A549 (cell line): ENCODE measurements at places on chromosomes 6 and 20.

DNA sequence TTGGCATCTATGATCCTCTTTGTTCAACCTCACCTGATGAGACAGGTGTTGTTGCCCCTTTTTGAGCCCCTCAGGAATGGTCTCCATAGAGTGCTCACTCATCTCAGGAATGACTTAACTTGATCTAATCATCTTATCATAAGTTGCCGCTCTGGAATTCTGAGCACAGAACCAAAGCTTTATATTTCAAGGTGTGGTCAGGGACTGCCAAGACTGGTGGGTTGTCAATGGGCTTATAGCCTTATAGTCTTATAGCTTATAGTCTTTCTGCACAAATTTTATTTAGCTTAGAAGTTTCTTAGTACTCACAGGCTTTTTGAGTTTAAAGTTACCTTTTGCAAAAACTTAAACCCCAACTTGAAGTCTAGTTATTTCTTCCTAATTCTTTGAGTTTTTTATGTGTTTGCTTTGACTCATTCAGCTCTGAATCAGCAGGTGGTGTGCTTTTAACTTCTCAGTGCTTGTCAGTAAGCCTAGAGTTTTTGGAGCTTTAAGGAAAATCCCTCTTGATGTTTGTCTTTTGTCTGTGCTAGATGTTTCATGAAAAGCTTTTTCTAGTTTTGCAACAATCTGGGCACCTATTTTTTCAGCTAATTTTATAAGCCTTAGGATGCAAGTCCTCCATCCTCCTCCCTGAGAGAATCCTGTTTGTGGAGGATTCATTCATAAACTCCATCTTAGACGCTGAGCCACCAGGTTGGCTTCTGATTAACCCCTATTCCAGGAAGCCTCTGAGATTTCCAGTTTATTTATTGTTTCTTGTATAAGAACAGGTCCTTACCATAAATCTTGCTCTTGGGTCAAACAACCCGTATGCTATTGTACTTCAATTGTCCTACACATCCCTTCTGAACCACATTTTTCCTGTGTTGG is 72.3 kb upstream of the SSTR4 start:
- DNase-seq, result peak; percentile 67

DNA sequence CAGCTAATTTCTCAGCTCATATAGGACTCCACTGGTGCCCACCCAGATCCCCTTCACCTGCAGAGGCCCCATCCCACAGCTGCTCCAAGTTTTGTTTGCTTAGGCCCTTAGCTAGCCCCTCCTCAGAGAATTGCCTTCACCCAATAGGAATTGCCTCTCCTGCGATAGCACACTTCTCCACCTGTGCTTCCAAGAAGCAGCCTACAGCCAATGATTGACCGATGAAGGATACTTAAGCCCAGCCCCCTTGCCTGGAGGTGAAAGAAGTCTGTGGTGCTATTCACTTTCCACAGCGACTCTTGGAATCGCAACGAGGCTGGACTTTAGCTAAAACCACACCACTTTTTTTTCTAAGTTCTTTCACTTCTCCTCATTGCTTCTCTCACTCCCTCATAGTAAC is 353.2 kb upstream of the BTBD3 start:
- no peak for DNase-seq

- DNase-seq, result no peak
Measured at GRCh38 chr6:11224252-11224965, 8.1 kb downstream of the NEDD9 start.

DNA sequence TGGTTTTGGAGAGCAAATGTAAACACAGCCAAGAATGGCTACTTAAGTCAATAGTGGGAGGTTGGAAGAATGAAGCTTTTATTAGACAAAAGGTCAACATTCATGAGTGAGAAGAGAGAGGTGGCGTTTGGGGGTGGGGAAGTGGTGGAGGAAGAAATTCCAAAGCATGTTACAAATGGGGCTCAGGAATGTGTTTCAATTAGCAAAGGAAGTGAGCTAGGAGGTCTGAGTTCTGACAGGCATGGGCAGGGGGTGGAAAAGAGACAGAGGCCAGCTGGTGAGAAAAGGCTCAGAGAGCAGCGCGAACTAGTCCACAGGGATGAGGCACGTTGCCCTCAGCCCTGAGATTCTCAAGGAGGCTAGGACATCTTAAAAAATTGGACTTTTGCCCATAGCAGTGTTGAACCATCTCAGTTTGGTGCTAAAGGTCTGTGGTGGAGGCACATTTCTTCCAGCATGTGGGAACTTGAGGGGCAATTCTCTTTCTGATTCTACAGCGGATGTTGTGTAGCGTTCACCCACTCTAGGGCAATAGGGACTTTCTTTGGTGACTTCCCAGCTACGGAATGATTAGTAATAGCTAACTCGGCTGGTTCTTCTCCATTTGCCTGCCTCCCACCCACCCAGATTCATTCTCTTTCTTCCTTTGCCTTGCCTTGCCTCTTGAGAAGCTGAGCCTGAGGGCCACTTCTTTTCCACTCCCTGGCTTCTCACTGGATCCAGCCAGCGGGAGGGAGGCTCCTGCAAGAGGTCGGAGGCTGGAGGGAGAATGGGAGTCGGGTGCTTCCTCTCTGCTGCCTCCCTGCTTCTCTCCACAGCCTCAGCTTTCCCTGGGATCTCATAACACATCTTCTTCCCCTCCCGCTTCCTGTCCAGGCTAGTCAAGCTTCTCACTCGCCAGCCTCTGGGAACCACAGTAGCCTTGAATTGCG is 45.1 kb upstream of the NEDD9 start:
- DNase-seq, result peak; percentile 55

GRCh38 chr20:58706150-58706892 is 13.7 kb downstream of the NPEPL1 start:
- DNase-seq, result no peak

GRCh38 chr6:131062241-131063027 is 611 bp downstream of the EPB41L2 start:
- DNase-seq, result no peak

DNA sequence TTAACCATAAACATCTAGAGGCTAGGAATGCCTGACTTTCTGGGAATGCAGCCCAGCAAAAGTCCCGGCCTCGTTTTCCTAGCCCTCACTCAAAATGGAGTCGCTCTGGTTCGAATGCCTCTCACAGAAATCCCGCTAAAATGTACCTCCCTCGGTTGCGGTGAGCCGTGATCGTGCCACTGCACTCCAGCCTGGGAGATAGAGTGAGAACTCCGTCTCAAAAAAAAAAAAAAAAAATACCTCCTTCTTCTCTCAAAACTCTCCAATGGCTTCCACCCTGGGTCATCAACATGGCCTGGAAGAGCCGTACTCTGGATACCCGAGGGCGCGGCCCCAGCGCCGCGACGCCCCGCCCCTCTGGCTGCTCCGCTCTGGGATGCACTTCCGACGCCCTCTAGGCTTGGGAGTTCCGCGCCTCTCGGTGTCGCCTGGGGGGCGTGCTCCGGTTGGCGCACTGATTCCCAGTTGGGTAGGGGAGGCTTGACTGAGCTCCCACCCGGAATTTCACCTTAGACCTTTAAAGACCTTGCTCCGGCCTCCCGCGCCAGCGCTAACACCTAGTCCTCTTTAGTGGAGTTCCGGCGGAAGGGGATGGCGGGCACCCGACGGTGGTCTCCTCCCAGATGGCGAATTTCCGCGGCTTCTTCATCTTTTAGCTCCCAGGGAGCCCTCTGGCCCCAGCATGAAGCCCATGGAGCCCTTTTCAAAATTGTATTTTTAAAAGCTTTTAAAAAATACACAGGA is 12.3 kb downstream of the HMGN4 start:
- peak; percentile 79 for DNase-seq

DNA sequence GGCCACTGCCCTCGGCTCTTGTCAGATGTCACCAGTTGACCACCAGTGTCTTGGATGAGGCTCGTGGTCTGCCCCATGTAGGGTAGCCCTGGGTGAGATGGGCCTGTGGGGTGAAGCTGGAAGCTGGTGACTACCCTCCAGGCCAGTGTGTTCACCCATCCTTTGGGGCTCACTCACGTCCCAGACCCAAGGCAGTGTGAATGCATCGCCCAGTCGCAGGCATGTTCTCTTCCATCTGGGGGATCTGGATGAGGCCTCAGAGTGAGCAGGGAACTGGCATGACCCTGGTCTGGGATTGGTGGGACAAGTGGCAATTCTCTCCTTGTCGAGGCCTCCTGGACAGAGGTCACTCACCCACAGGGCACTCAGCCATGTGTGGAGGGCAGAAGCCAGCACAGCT is 120.1 kb upstream of the PHACTR3 start:
- DNase-seq, result no peak

- DNase-seq, result peak; percentile 94
Measured at GRCh38 chr20:46954490-46955038, 59.9 kb downstream of the EYA2 start.

DNA sequence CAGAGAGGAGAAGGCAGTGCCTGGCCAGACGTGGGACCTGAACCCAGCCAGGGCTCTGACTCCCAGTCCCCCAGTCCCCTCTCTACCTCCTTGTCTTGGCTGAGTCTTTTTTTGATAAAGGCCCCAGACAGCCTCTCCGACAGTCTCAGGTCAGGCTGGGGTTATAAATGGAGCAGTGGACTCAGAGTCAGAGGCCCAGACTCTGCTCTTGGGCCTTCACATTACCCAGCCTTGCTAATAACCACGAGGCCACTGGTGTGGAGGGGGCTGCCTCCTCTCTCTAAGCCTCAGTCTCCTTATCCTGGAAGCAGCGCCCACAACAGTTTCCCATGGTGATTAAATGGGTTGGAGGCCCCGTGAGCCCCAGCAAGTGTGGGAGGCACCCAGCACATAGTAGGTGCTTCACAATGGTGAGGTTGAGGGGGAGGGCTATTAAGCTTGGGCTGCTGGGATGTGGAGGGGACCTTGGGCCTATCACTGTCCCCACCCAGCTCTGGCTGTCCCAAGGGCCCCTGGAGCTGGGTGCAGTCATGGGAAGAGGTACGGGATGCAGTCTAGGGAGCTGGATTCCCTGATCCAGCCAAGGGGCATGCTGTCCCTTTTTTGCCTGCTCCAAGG is 35.7 kb downstream of the TGM2 start:
- DNase-seq, result no peak

DNA sequence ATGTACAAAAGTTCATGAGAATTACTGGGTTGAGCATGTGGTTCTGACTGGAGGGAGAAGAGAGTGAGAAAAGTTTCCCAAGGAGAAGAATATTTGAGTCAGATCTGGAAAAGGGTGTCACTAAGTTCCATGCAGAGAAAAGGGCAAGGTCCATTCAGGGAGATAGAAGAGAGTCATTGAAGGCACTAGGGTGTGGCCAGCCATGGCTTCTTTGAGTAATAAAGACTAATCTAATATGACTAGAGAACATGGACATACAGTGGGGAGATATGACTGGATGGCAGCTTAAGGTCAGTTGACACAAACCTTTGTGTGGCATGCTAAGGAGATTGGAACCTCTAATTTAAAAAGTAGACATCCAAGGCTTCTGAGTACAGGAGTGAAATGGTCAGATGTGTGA is 10.7 kb upstream of the SLC17A4 start:
- DNase-seq, result no peak

DNA sequence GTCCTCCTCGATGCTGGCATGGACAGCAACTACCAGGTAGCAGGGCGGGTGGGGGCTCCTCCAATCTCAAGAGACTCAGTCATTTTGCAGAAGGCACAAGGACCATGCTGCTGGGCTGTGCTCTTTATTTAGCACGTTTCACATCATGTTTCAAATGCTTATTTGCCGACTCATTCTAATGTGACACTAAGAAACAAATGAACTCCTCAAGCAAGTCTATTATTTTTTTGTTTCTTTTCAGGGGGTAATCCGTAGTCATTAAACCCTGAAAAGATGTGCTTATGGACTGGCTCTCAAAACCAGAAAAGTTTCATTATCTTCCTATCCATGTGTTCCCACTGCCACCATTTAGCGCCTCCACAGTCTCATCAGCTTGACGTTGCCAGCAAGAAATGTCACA is 92.9 kb downstream of the ANKS1A start:
- peak; percentile 5 for DNase-seq

- no peak for DNase-seq
Measured at GRCh38 chr6:101517632-101518031, 124.1 kb downstream of the GRIK2 start.

DNA sequence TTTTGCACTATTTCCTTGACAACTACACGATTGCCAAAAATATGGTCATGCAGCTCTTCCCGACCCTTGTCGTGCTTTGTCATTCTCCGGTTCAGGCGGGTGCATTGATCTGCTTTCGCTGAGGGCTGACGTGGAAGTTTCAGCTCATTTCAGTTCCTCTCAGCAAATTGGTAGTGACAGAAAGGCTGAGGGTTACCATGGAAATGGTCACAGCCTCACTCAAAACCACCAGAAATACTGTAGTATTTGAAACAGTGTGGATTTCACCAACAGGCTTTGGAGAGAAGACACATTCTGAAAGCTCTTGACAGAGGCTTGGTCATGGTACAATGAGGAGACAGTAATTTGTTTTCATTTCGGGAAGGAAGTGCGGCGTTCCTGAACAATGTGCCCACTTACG is 99.7 kb upstream of the EXOC2 start:
- DNase-seq, result no peak

DNA sequence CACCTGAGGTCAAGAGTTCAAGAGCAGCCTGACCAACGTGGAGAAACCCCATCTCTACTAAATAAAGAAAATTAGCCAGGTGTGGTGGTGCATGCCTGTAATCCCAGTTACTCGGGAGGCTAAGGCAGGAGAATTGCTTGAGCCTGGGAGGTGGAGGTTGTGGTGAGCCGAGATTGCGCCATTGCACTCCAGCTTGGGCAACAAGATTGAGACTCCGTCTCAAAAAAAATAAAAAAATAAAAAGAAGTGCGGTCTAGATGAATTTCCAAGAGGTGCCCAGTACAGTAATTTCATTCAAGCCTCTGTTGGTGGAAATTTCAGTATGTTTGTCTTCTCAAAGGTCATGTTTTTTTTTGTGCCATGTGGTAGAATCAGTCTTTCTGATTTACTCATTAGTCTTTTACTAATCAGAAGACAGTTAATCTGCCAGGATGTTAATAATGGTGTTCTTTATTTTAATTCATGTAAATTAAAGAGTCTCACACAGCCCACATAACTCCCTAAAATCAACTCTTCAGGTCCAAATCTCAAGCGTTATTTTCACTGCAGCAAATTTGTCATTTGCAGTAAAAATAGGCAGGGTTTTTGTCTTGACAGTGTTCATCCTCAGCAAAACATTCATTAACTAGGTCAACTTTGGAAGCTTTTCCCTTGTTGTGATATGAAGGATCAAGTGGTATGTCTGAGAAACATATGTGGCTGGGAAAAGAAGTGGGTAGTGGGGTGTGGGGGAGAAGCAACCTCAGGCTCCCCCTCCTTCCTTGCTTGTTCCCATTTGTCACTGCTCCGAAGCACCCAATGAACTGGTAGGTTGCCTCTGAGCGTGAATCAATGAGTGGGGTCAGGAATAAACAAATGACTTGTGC is 13.3 kb downstream of the TP53INP2 start:
- DNase-seq, result no peak

DNA sequence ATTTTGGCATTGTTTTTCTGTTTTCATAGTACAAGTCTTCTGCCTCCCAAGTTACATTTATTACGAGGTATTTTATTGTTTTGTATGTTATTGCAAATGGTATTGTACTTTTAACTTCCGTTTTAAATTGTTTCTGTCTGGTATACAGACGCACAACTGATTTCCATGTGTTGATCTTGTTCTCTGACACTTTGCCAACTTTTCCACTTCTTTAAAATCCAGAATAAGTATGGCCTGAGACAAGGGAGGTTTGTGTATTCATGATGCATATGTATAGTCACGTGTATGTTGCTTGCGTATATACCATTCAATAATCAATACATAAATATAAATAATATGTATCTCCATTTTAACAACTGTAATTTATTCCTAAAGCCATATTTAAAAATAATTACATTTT is 41.2 kb downstream of the THBS2 start:
- no peak for DNase-seq
